NCI-H510A treated with DMSO at 0.1 percent for 48 hours (cell line): ENCODE measurements at places on chromosomes 2 and 18.
A peak's percentile ranks its signal among the peaks of the same experiment; 100 is the strongest.

- DNase-seq: peak; percentile 43
Measured at GRCh38 chr2:215454519-215455246, 18.8 kb upstream of the FN1 start.

GRCh38 chr2:38991899-38992298 lies 102.2 kb downstream of the ARHGEF33 start:
- no peak for DNase-seq

DNA sequence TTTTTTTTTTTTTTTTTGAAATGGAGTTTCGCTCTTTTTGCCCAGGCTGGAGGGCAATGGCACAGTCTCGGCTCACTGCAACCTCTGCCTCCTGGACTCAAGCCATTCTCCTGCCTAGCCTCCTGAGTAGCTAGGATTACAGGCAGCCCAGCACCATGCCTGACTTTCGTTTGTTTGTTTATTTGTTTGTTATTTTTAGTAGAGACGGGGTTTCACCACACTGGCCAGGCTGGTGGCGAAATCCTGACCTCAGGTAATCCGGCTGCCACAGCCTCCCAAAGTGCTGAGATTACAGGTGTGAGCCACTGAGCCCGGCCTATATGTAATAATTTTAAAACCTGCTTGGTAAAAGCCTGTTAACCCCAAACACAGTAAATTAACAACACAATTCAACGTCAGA lies 435.7 kb downstream of the LRRTM4 start:
- no peak for DNase-seq

DNA sequence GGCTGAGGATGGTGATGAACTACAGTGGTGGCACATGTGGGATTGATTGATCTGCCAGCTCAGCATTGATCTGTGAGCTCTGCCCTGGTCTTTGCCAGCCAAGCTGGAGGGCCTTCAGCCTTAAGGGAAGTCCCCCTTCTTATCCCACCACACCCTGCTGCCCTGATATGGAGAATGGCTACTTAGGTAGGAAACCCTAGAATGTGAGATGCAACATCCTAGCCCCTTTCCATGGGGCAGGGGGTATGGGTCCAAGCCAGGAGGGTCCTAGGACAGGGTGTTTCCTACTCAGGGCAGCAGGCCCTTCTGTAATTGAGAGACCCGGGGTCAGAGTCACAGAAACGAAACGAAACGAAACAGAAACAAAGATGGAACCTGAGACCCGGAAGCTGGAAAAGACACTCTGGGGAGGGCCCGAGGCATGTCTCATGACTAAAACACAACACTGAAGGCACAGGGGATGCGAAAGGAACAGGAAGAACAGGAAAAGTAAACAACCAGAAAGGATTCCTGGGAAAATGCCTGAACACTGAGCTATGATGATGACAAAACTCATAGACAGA lies 16.9 kb upstream of the SULT1C2 start:
- DNase-seq: no peak

DNA sequence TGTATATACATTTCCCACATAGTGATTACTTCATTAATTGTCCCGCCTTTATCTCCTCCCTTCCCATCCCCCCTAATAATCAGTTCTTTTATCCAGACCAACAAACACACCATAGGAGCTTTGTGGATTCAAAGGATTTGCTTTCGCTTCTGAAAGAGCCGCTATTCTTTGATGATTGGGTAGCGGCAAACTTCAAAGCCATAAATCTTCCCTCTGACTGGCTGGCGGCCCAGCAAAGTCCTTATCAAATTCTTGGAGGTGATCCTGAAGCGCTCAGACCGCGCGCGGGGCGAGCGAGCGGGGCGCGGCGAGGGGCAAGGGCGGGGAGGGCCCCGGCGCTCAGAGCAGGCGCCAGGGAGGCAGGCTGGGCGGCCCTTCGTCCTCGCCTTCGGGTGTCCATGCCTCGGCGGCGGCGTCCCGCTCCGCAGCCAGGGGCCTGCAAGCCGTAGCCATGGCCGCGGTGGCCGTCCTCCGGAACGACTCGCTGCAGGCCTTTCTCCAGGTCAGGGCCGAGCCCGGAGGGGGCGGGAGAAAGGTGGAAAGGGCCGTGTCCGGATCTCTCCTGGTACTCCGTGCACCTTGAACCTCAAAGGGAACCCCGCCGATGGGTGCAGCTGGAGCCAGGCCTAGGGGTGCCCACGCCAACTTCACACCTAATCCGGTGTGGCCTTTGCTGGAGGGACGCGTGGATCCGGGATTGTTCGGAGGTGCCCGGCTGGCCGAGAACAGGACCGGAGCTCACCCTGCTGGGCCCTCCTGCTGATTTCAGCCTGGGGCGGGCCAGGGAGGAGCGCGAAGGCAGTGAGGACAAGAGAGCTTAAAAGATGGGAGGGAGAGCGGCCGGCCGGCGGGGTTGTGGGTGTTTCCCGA lies at the start of gene SP5:
Gene SP5 (plus strand): TSS at position 276 of the 870 bp plus-strand sequence. CDS start 176 bp downstream, at position 452.
- peak; percentile 93 for DNase-seq

- DNase-seq: no peak
Measured at GRCh38 chr2:57740891-57741290, 305.7 kb upstream of the VRK2 start.

GRCh38 chr18:58947136-58947732 lies 82.6 kb downstream of the ZNF532 start:
- DNase-seq: no peak

GRCh38 chr2:238974501-238975166 lies 126.7 kb downstream of the TWIST2 start:
- no peak for DNase-seq

DNA sequence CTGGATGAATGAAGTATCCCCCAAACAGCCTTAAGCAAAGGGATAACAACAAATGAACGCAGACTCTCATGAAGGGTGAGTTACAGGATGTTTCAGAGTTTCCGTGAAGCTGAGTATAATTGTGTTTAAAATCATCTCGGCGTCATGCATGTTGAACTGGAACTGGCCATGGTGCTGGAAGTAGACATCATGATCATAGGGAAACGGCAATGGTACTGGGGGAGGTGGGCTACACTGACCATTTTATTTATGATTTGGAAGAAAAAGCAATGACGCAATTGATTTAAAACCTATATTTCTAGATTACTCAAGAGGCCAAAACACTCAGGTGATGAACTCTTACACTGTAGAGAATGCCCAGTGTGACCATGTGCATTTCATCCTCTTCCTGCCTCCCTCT lies 387.9 kb upstream of the MYT1L start:
- no peak for DNase-seq

- no peak for DNase-seq
Measured at GRCh38 chr2:74406035-74406434, 15.4 kb downstream of the C2orf81 start.

DNA sequence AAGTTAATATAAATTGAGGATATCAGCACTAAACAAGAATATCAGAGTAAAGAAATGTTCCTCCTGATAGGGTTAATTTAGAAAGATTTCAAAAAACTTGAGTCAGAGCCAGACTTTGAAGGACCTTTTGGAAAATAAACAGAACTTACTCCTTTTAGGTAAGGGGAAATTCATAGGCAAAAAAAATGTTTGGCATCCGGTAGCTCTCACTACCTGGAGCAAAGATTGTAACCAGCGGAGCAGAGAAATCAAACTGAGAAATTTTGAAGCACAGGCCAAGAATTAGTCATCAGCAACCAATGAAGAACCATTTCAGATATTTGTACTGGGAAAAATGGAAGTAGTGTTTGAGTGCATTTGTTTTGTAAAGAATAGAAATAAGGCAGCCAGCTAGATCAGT lies 113.0 kb downstream of the ICA1L start:
- DNase-seq: no peak

- no peak for DNase-seq
Measured at GRCh38 chr2:56674084-56674483, 490.3 kb downstream of the CCDC85A start.

GRCh38 chr2:207813942-207814341 lies 44.2 kb upstream of the FZD5 start:
- DNase-seq: no peak

GRCh38 chr2:58202404-58202803 lies 38.7 kb downstream of the FANCL start:
- no peak for DNase-seq

GRCh38 chr2:240596491-240596931 lies 10.0 kb downstream of the CAPN10 start:
- no peak for DNase-seq

GRCh38 chr2:46273919-46274318 lies 23.3 kb upstream of the EPAS1 start:
- no peak for DNase-seq

GRCh38 chr2:39422700-39423099 lies 14.4 kb downstream of the MAP4K3 start:
- no peak for DNase-seq

DNA sequence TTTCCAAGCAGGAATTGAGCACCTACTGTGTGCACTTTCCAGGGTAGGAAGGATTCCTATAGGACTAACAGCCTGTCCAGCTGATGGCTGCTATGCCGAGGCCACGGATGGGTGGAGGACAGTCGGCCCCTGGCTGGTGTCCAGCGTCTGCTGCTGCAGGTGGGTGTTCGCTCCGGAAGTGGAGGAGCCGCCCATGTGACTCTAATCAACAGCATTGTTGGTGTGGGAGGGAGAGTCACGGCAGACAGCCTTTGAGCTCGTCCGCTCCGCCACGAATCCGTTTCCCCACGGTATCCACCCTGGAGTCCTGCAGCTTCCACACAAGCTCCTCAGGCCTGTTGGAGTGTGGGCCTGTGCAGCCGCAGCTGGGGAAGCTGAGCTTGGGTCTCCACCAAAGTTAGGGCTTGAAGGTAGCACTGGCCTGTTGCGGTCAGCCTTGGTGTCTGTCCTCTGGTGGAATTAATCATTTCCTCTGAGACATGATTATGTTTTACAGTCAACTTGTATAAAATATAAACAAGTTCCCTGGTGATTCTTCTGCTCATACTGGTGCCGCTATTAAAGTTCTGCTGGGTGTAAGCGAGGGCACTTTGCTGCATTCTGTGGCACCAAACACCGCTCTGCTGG lies 185.9 kb upstream of the TPO start:
- DNase-seq: no peak

DNA sequence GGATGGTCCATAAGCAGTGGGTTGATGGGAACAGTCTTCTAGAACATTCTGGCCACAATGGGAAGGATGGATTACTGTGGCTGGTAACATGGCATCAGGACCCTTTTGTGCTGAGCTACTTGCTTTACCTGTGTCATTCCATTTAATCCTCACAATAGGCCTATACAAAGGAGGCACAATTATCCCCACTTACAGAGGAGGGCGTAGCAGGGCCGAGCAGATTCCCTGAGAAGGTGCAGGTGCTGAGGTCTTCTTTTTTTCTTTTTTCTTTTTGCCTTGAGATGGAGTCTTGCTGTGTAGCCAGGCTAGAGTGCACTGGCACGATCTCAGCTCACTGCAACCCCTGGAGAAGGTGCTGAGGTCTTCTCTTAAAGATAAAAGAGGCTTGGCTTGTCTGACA lies 6.7 kb upstream of the LRRC30 start:
- no peak for DNase-seq

DNA sequence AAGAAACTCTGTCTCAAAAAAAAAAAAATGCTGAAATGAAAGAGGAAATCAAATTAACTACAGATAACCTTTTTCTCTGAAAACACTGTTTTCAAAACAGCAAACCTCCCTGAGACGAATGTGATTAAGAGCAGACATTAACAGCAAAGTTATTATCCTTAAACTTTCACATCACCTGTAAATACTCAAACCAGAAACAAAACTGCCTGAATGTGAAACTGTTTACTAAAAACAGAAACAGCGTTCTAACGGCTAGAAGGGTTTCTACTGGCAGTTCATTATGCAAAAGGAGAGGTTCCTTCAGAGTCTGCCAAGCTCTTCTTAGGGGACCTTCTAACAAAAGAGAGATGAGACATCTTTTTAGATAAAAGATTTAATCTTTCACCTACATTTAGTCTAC lies 45.9 kb downstream of the PNO1 start:
- no peak for DNase-seq

DNA sequence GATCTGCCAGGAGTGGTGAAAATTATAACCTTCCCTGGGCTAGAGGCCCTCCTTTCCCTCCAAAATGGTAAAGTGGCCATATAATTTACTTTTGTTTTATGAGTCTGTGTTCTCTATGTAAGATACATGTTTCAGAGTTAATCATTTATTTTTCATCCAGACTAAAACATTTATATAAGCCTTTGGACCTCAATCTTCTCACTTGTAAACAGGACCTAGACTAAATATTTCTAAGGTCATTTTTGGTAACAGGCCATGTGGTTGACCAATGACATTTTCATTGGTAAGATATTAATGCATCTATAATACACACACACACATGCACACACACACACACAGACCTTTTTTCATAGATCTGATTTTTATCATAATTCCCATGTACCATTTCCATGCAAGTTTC lies 79.7 kb upstream of the KCTD1 start:
- DNase-seq: no peak

DNA sequence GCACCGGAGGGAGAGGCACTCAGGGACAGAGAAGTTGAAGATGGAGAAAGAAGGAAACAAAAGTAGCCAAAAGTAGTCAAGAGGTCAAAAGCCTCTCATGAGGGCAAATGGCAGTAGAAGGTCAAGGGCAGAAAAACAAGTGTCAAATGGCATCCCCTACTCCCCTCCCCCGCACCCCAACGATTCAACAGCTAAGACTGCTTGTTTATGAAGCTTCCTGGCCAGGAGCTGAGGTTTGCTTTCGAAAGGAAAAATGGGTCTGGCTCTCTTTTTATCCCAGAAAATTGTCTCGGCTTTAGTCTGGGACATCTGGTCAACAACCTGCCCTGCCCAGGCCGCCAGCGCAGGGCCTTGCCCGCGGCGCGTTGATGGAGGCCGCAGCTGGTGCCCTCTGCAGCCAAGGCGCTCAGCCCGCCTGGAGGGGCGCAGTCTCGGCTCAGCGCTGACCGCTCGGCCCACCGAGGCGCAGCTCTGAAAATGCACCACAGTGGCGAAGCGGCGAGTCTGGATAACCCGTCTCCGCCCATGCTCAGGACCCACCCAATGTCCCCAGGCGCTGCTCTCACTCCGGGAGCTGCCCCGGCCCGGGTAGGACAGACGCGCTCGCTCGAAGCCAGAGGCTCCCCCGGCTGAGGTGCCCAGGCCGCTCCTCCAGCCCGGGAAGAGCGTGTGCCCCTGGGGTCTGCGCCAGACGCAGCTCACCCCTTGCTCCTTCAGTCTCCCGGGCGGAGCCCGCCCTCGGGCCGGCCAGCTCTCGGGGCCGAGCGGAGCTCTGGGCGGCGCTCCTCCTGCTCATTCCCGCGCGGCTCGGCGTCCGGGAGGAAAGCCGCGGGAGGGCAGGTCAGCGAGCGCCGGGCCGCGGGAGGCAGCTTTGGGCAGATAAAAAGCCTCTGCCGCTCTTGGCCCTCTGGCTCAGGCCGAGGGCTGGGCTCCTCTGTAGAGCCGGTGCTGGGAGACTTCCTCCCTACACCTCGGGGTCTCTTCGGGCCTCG lies 1.8 kb upstream of the TBR1 start:
- peak; percentile 11 for DNase-seq

- DNase-seq: peak; percentile 47
Measured at GRCh38 chr2:112137516-112138158, 548 bp upstream of the FBLN7 start.

- no peak for DNase-seq
Measured at GRCh38 chr2:167289651-167290410, 401.6 kb downstream of the XIRP2 start.

GRCh38 chr2:8257502-8257901 lies 424.4 kb upstream of the ID2 start:
- no peak for DNase-seq

GRCh38 chr2:152098496-152099366 lies at the start of gene CACNB4:
CACNB4 (minus strand) TSS chr2:152099044.
- no peak for DNase-seq

GRCh38 chr2:54456362-54456611 lies 160 bp downstream of the SPTBN1 start:
- DNase-seq: no peak

GRCh38 chr2:122843503-122843902 lies 1088.1 kb downstream of the TSN start:
- no peak for DNase-seq
